H9 (cell line): ENCODE measurements at places on chromosomes 12 and 14. TPM values are rescaled to one million over a fixed set of nuclear protein-coding genes. Genes with fewer than 3 reads are reported as not detected.

The SLCO1A2 gene
- total RNA-seq, result 10.3 and 10.6 TPM in 2 replicates

The TMEM52B gene
- total RNA-seq, result not detected in 2 replicates

- no peak overlapping the region for H3K27ac ChIP-seq
- no peaks in the 10 kb centered on the region for H3K36me3 ChIP-seq
- no peak overlapping the region for H3K4me3 ChIP-seq
- H3K4me1 ChIP-seq, result 0 out of 2 replicates have a peak, but pooled peaks cover 2% of the 10 kb centered on the region
Observed at GRCh38 chr12:11482955-11483354, 87.6 kb upstream of the PRB2 start.

DNA sequence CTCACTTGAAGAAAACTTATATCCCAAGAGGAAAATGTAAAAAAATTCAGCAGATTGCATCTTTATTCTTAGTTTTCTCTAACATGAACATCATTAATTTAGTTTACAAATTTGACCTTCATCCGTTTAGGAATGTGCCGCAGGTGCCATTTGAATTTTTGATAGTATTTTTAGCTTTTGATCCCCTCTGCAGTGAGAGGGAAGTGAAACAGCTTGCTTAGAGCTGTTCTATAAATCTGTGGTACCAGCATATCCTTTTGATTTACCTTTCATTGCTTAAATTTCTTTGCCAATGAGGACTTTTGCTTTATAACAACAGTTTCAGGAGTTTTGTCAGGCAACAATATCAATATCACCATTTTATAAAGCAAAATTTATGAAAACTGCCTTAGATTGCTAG is 32.7 kb downstream of the DUSP6 start:
- no peak overlapping the region for H3K4me3 ChIP-seq
- no peaks in the 10 kb centered on the region for H3K36me3 ChIP-seq
- no peaks in the 10 kb centered on the region; the same call in 1 of the 2 replicates for H3K4me1 ChIP-seq
- no peaks in the 10 kb centered on the region for H3K27me3 ChIP-seq
- no peak overlapping the region for H3K27ac ChIP-seq

The NCOR2 gene
- total RNA-seq, result 220 and 226 TPM in 2 replicates

- DNase-seq, result no peak
- no peak overlapping the region; the same call in 2 of the 3 replicates for H3K4me3 ChIP-seq
- peaks cover 4% of the 10 kb centered on the region; the same call in 1 of the 2 replicates for H3K27me3 ChIP-seq
- no peaks in the 10 kb centered on the region for H3K36me3 ChIP-seq
Observed at GRCh38 chr14:105532735-105533141, 6.4 kb downstream of the TMEM121 start.

The PSMB5 gene
- total RNA-seq, result 252 and 253 TPM in 2 replicates

DNA sequence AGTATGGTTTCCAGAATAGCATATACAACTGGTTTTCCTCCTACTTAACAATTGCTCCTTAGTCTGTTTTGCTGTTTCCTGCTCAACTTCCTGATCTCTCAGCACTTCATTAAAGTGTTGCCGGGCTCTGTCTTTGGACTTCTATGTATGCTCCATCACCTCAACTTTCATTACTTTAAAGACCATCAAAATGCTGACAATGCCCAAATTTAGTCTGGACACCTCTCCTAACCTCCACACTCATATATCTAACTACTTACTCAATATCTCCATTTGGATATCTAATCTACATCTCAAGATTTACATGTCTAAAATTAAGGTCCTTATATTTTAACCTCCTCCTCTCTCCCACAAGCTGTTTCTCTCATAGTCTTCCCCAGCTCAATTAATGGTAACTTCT is 54.4 kb upstream of the LGR5 start:
- DNase-seq, result no peak
- H3K4me3 ChIP-seq, result no peak overlapping the region
- no peaks in the 10 kb centered on the region for H3K4me1 ChIP-seq
- H3K27ac ChIP-seq, result no peak overlapping the region

- H3K27me3 ChIP-seq, result no peaks in the 10 kb centered on the region
- no peak overlapping the region for H3K4me3 ChIP-seq
- DNase-seq, result no peak
- H3K27ac ChIP-seq, result no peak overlapping the region
- H3K36me3 ChIP-seq, result peaks cover 7% of the 10 kb centered on the region
- H3K4me1 ChIP-seq, result peaks cover 21% of the 10 kb centered on the region
Observed at GRCh38 chr12:13090054-13090453, 13.4 kb downstream of the GSG1 start.

DNA sequence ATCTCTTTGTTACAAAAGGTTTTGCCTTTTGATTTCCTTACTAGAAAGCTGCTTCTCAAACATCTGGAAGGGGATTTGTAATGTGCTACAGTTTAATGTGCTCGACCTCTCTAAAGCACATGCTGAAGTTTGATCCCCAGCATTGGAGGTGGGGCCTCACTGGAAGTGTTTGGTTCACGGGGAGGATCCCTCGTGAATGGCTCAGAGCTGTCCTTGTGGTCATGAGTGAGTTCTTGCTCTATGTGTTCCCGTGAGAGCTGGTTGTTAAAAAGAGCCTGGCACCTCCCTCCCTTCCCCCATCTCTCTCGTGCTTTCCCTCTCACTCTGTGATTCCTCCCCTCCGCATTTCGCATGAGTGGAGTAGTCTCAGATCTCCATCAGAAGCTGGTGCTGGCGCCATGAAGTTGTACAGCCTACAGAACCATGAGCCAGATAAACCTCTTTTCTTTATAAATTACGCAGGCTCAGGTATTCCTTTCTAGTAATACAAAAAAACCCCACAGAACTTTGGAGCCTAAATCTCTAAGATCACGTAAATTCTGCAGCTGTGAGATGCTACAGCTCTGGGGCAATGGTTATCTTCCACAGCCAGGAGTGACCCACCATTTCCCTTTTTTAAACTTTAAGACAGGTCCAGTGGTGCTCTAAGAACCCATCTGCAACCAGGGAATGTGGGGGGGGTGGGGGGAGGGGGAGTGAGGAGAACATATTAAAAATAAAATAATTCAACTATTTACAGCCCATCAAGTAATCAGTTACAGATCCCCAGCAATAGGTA is 214.4 kb downstream of the FOXN3 start:
- peaks cover 9% of the 10 kb centered on the region; the same call in 1 of the 2 replicates for H3K4me1 ChIP-seq
- no peaks in the 10 kb centered on the region for H3K27me3 ChIP-seq
- DNase-seq, result no peak
- peaks cover 10% of the 10 kb centered on the region; the same call in 1 of the 2 replicates for H3K36me3 ChIP-seq
- H3K27ac ChIP-seq, result no peak overlapping the region

The MANSC1 gene
- 9.1 and 9.8 TPM in 2 replicates for total RNA-seq

DNA sequence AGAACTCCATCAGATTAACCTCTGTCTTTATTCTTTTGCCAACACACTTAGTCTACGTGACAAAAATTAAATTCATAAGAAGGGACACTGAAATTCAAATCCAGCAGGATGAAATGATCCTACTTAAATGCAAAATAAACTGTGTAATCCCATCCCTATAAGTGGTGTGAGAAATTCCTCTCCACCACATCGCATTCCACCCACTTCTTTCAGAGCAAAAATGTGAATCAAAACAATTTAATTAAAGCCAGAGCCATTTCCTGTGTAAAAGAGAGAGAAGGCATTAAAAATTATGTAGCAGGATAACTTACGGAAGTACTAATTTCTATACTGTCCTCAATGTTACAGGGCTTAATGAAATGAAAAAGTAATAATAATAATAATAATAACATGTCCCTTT is 844.3 kb downstream of the GALC start:
- H3K27ac ChIP-seq, result no peak overlapping the region
- no peak for DNase-seq
- H3K36me3 ChIP-seq, result no peaks in the 10 kb centered on the region
- H3K27me3 ChIP-seq, result peaks cover 49% of the 10 kb centered on the region
- H3K4me1 ChIP-seq, result peaks cover 7% of the 10 kb centered on the region

DNA sequence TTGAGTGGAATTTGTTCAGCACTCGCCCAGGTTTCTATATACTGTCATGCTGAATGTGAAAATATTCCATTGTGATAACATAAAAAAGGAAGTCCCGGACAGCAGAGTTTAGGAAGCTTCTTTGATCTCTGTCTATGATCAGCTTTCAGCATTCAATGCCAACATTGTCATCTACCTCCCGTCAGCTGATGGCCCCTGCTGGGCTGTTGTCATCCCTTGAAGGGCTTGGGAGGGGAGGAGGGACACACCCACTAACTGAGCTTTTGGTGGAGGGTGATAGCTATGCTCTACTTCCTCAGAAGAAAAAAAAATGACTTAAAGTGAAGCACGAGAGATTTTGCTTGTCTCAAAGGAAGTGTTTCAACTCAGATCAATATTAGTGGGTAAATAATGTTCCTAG is 4.7 kb upstream of the KRT77 start:
- no peaks in the 10 kb centered on the region for H3K4me1 ChIP-seq
- H3K36me3 ChIP-seq, result no peaks in the 10 kb centered on the region
- no peak overlapping the region for H3K4me3 ChIP-seq
- H3K27ac ChIP-seq, result no peak overlapping the region
- DNase-seq, result no peak
- H3K27me3 ChIP-seq, result no peaks in the 10 kb centered on the region

The KRT82 gene
- not detected in 2 replicates for total RNA-seq

- no peaks in the 10 kb centered on the region for H3K27me3 ChIP-seq
- no peak overlapping the region for H3K27ac ChIP-seq
- H3K4me1 ChIP-seq, result no peaks in the 10 kb centered on the region
- no peak overlapping the region for H3K4me3 ChIP-seq
Observed at GRCh38 chr14:28895389-28895788, 128.8 kb downstream of the FOXG1 start.

- peaks cover 19% of the 10 kb centered on the region for H3K36me3 ChIP-seq
- peaks cover 17% of the 10 kb centered on the region; the same call in 1 of the 2 replicates for H3K4me1 ChIP-seq
- H3K27ac ChIP-seq, result peak overlapping the region; percentile 5
- DNase-seq, result no peak
- H3K4me3 ChIP-seq, result no peak overlapping the region
Observed at GRCh38 chr14:67933266-67933665, 113.7 kb downstream of the RAD51B start.

DNA sequence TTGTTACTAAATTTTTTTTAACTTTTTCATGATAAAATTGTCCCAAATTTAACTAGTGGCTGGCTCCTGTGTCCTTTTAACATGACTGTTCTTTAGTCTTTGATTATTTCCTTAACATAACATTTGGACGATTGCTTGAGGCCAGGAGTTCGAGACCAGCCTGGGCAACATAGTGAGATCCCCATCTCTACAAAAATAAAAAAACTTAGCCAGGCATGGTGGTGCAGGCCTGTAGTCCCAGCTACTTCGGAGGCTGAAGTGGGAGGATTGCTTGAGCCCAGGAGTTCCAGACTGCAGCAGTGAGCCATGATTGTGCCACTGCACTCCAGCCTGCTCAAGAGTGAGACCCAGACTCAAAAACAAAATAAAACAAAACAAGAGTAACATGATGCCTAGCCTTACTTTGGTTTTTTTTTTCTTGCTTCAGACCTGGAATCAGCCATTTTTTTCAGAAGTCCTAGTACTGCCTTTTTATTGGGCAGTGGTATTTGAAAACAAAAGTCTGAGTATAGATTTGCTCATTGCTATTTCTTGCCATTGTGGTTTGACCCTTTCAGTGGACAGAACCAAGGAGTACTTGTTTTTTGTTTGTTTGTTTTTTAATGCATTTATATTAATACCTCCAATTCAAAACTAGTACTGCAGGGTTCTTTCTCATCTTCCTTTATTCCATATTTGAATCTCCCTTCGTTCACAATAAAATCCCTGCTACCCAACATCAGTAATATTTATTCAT is 4.8 kb downstream of the TOGARAM1 start:
- H3K4me3 ChIP-seq, result peak overlapping the region; percentile 32
- H3K27me3 ChIP-seq, result no peaks in the 10 kb centered on the region
- DNase-seq, result no peak
- no peak overlapping the region for H3K27ac ChIP-seq
- H3K4me1 ChIP-seq, result peaks cover 7% of the 10 kb centered on the region
- peaks cover 21% of the 10 kb centered on the region; the same call in 2 of the 3 replicates for H3K36me3 ChIP-seq

- no peak for DNase-seq
- no peaks in the 10 kb centered on the region for H3K27me3 ChIP-seq
- H3K36me3 ChIP-seq, result no peaks in the 10 kb centered on the region
- H3K27ac ChIP-seq, result no peak overlapping the region
- H3K4me1 ChIP-seq, result no peaks in the 10 kb centered on the region
- no peak overlapping the region for H3K4me3 ChIP-seq
Observed at GRCh38 chr14:24705840-24706239, 71.8 kb upstream of the GZMB start.

The GLIPR1L1 gene
- 1.9 and 3.2 TPM in 2 replicates for total RNA-seq

DNA sequence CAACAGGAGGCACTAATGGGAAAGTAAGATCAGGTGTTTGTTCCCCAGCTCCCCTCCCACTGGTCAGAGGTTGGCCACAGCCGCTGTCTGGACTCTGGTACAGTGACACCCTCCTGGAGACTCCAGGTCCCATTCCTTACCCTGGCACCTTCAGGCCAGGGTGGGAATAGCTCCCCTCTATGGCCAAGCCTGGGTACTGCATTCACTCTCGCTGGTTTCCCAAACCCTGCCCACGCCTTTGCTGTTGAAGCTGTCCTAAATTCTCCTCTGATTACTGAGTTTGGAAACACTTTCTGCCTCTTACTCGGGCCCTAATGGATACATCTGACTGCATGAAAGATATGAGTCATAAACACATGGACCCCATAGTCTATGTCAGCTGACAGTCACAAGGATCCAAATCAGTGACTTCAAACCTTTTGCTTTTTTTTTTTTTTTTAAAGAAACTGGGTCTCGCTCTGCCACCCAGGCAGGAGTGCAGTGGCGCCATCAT is 17.9 kb downstream of the HRK start:
- H3K27ac ChIP-seq, result no peak overlapping the region
- H3K4me1 ChIP-seq, result no peaks in the 10 kb centered on the region

The IRAK3 gene
- 0.29 and 0.44 TPM in 2 replicates for total RNA-seq

The GSKIP gene
- 28.6 and 34.0 TPM in 2 replicates for total RNA-seq

DNA sequence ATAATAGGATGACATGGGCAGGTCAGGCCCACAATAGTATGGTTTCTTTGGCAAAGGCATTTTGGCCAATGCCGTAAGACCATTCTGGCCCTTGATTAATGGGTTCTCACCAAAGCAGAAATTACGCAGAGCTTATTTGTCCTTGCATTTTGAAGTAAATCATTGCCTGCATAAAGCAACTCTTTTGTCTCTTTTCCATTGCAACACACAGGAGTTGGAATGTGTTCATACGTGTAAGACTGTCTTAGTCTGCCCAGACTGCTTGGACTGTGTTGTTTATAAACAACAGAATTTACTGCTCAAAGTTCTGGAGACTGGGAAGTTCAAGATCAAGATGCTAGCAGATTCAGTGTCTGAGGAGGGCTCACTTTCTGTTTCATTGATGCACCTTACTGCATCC is 102.8 kb upstream of the NPAS3 start:
- no peak for DNase-seq
- no peak overlapping the region for H3K4me3 ChIP-seq
- H3K36me3 ChIP-seq, result no peaks in the 10 kb centered on the region

DNA sequence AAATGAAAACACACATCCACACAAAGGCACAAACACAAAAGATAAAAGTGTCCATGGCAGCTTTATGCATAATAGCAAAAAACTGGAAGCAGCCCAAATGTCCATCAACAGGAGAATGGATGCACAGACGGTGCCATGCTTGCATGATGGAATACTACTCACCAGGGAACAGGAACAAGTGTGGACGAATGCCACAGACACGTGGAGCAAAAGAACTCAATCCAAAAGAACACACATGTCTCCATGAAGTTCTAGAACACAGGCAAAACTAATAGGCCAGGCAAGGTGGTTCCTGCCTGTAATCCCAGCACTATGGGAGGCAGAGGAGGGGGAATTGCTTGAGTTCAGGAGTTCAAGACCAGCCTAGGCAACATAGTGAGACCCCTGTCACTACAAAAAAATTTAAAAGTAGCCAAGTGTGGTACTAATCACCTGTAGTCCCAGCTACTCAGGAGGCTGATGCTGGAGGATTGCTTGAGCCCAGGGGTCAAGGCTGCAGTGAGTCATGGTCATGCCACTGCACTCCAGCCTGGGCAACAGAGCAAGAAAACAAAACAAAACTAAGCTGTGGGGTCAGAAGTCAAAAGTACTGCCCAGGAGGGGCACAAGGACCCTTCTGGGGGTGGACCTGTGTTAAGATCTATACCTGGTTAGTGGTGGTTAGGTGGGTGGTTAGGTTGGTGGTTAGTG is 7.3 kb upstream of the TMEM119 start:
- H3K27me3 ChIP-seq, result no peaks in the 10 kb centered on the region
- no peak overlapping the region for H3K27ac ChIP-seq
- DNase-seq, result no peak
- no peaks in the 10 kb centered on the region for H3K4me1 ChIP-seq
- H3K36me3 ChIP-seq, result no peaks in the 10 kb centered on the region
